ENCODE measurements at places on chromosomes 7 and 10. TPM values are rescaled to one million over a fixed set of nuclear protein-coding genes. Genes with fewer than 3 reads are reported as not detected.

- no peaks in the 10 kb centered on the region for H3K4me1 ChIP-seq
- no peak overlapping the region for H3K27ac ChIP-seq
- DNase-seq: no peak
- no peak overlapping the region for H3K4me3 ChIP-seq
- no peaks in the 10 kb centered on the region for H3K27me3 ChIP-seq
- H3K36me3 ChIP-seq: no peaks in the 10 kb centered on the region
These were observed 197.7 kb downstream of the SEMA3A start for GRCh38 chr7:83996879-83997278.

DNA sequence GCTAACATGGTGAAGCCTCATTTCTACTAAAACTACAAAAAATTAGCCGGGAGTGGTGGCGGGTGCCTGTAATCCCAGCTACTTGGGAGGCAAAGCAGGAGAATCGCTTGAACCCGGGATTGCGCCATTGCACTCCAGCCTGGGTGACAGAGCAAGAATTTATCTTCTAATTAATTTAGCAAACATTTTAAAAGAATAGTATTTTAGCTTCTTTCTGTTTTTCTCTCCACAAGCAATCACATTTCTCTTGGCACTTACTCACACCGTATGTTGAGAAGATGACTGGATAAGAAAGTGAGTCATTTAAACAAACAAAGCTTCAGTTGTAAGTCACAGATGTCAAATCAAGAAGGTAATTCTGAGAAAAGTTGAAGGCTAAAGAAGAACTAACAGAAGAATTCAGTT, 264.0 kb downstream of the ARL4A start:
- H3K27me3 ChIP-seq: no peaks in the 10 kb centered on the region
- no peaks in the 10 kb centered on the region for H3K36me3 ChIP-seq
- H3K4me3 ChIP-seq: no peak overlapping the region
- no peak overlapping the region for H3K27ac ChIP-seq

DNA sequence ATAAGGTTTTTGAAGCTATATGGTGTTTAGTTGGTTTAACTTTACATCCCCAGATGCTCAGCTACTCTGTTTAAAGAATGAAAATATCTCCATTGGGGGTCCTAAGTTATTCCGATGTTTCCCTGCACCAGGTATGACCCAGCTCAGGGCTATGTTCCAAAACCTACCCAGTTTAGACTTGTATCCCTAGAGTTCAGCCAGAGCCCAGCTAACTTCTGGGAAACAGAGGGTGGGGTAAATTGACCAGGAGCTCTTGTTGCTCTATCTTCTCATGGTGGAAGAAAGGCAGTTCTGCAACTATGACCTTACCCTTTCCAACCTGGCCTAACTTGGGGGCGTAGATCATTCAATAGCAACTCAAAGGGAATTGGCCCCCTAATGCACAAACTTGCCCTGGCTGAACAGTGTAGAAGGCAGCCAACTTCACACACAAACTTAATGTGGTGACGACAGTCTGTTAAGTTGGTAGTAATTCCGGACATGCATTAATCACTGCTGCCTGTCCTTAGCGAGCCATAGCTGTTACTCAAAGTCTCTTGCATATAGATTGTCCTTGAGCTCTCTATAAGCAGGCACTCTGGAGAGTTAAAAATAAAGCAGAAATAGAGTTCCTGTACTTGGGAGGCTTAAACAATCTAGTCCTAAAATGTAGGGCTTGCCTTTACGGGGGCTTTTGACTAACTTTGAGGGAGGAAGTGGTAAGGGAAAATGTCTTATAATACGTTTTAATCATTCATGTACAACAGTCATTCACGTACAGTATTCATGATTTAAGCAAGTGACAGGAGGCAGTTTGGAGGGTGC, 5.3 kb upstream of the ZNRF2 start:
- no peaks in the 10 kb centered on the region for H3K36me3 ChIP-seq
- DNase-seq: no peak
- H3K4me3 ChIP-seq: no peak overlapping the region

GRCh38 chr7:149853157-149853556, 15.0 kb downstream of the ZNF862 start:
- no peaks in the 10 kb centered on the region for H3K36me3 ChIP-seq
- DNase-seq: no peak
- no peaks in the 10 kb centered on the region for H3K27me3 ChIP-seq
- H3K4me3 ChIP-seq: no peak overlapping the region

GRCh38 chr10:103781329-103782061, 73.9 kb downstream of the SH3PXD2A start:
- no peak overlapping the region for H3K4me3 ChIP-seq
- no peak for DNase-seq

DNA sequence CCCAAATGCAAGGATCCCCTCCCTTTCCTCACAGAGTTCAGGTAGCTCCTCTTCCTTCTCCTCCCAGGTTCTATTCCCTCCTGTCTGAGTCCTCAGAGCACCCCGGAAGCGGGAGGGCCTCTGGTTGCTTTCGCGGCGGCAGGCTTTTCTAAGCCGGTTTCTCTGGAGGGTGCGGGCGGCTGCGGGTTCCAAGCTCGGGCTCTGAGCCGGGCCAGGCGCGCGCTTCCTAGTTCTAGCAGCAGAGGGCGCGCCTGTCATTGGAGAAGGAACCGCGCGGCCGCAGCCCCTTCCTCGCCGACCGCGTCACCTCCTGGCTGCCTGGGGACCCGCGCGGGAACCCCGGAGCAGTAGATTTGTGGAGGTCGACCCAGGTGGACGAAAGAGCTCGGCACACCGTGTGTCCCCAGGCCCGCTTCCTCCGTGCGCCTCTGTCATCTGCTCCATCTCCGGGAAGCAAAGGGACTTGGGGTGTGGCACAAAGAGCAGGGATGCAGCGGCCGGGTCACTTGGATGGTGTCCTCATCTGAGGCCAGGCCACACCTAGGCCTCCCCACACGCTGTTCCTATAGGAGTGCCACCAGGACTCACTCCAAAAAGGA, 389.0 kb upstream of the PODXL start:
- H3K27me3 ChIP-seq: no peaks in the 10 kb centered on the region
- peak; percentile 27 for DNase-seq
- peaks cover 3% of the 10 kb centered on the region for H3K4me1 ChIP-seq
- H3K36me3 ChIP-seq: no peaks in the 10 kb centered on the region
- H3K4me3 ChIP-seq: no peak overlapping the region

GRCh38 chr7:83365746-83366145, 203.1 kb upstream of the PCLO start:
- no peaks in the 10 kb centered on the region for H3K36me3 ChIP-seq
- H3K4me3 ChIP-seq: no peak overlapping the region
- H3K27ac ChIP-seq: no peak overlapping the region
- no peaks in the 10 kb centered on the region for H3K27me3 ChIP-seq

DNA sequence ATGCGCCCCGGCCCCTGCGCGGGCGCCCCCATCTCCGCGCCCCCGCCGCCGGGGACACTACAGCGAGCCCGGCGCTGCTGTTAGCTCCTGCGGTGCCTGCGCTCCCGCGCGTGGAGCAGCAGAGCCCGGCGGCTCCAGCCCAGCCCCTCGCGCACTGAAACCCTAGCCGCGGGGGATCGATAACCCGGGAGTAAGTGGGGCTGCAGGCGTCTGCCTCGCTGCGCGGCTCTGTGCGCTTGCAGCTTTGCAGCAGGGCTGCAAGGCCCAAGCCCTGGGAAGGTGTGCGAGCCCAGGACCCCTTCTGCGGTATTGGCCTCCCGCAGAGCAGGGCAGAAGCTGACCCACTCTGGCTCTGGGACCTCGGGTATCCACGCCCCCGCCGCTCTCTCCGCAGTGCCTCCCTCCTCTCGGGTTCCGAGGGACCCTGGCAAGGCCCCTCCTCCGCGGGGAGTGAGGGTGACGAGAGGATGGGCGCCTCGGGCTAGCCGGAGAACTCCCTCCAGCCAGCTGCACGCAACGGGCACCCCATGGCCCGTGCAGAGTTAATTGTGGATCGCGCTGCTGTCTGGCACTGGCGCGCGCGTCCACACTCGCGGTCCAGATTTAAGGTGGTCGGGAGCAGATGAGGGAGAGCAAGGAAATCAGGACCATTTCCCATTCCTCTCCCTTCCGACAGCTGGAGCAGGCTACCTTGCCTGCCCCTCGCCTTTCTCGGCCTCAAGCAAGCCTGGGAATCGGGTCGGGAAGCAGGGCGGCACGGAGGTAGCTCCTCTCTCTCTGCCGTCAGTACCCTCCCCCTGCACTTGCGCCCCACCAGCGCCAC, 2.1 kb downstream of the SHH start:
- no peak overlapping the region for H3K27ac ChIP-seq
- H3K4me3 ChIP-seq: no peak overlapping the region
- H3K36me3 ChIP-seq: no peaks in the 10 kb centered on the region
- H3K27me3 ChIP-seq: peaks cover 5% of the 10 kb centered on the region
- H3K4me1 ChIP-seq: peaks cover 3% of the 10 kb centered on the region

DNA sequence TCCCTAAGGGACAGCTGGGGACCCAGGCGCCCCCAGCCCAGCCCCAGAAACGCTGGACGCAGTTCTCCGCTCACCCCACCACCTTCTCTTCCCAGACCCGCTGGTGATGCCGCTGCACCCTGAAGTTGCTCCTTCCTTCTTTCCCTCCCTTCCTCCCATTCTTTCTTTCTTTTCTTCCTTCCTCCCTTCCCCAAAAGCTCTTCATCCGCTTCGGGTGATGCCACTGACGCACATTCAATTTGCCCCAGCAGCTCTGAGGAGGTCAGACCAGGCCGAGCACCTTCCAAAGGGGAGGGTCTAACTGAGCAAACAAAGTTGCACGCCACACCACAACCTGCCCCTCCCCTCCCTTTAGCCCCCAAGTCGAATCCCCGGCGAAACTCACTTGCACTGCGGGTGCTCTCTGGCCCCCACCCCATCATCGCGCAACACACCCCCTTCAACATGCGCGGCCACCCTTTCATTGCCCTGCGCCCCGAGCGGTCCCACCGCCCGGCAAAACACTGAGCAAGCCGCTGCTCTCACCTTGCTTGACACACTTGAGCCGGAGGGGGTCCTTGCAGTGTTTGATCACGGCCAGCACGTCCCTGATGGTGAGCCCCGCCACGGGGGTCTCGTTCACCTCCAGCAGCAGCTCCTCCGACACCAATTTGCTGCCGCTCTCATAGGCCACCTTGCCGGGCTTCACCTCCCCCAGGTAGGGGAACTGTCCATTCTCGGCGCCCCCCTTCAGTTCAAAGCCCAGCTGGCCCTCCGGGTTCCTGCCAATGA, 787 bp downstream of the MAGI2 start:
- H3K4me3 ChIP-seq: peak overlapping the region; percentile 72
- no peaks in the 10 kb centered on the region for H3K36me3 ChIP-seq
- peak overlapping the region; percentile 98 for H3K27ac ChIP-seq
- peaks cover 3% of the 10 kb centered on the region for H3K4me1 ChIP-seq

GRCh38 chr10:34449836-34450235, 365.3 kb downstream of the PARD3 start:
- H3K36me3 ChIP-seq: no peaks in the 10 kb centered on the region
- H3K4me1 ChIP-seq: peaks cover under 1% of the 10 kb centered on the region
- no peaks in the 10 kb centered on the region for H3K27me3 ChIP-seq
- no peak overlapping the region for H3K27ac ChIP-seq
- DNase-seq: no peak

DNA sequence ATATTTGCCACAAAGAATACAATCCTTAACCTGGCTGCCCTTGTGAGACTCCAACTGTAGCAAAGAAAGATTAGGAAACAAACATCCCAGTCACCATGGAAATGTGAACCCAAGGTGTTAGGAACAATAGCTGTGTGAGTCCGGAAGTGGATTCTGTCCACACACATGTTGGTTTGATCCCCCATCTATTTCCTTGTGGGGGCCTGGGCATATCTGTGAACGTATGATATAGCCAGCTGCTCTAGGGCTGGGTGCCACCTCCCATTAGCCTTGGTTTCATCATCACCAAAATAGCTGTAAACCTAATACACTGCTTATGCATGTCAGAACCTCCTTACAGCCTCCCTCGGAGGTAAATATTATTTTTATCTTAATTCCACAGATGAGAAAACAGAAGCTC, 26.4 kb downstream of the GRK5 start:
- H3K36me3 ChIP-seq: no peaks in the 10 kb centered on the region
- H3K4me3 ChIP-seq: no peak overlapping the region

Gene UFSP1
- polyA plus RNA-seq: 0.38 TPM

Gene EPO
- polyA plus RNA-seq: 0.05 TPM

Gene TMEM270
- polyA plus RNA-seq: not detected

Gene DPYSL4
- 0.27 TPM for polyA plus RNA-seq

Gene SIRT1
- 26.0 TPM for polyA plus RNA-seq

Gene ECHS1
- 68.9 TPM for polyA plus RNA-seq
